AG09319 (cell line): ENCODE measurements at places on chromosomes 2 and 18.
A peak's percentile ranks its signal among the peaks of the same experiment; 100 is the strongest.

DNA sequence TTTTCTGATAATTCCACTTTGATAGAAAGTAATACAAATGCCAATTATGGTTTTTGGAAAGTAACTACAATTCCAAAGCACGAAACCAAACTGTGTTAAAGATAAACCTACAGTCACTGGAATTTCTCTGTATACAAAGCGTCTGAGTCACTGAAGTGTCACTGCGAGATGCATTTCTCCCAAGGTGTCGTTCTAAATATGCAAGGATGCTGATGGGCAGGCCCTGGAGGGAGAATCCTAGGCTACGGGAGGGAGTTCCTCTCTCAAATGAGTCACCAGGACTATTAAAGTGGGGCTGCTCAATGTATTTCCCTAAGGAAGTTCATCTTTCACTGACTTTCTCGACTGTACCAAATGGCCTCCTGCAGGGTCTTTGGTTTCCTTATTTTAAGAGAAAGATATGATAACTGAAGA is 163.8 kb upstream of the STK17B start:
- peak; percentile 50 for DNase-seq

- no peak for DNase-seq
Observed at GRCh38 chr18:70243131-70243929, 37.8 kb upstream of the RTTN start.

GRCh38 chr2:101793277-101793969 is 95.9 kb downstream of the MAP4K4 start:
- no peak for DNase-seq

DNA sequence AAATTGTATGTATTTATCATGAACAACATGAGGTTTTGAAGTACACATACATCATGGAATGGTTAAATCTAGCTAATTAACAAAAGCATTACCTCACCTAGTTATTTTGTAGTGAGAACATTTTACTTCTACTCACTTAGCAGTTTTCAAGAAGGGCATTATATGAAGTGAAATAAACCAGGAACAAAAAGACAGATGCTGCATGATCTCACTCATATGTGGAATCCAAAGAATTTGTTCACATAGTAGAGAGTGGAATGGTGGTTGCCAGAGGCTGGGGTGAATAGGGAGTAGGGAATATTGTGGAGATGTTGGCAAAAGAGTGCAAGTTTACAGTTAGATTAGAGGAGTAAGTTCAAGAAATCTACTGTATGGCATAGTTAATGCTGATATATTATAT is 292.0 kb downstream of the ASXL3 start:
- DNase-seq = no peak

GRCh38 chr18:62183578-62184195 is 3.2 kb downstream of the PIGN start:
- no peak for DNase-seq

DNA sequence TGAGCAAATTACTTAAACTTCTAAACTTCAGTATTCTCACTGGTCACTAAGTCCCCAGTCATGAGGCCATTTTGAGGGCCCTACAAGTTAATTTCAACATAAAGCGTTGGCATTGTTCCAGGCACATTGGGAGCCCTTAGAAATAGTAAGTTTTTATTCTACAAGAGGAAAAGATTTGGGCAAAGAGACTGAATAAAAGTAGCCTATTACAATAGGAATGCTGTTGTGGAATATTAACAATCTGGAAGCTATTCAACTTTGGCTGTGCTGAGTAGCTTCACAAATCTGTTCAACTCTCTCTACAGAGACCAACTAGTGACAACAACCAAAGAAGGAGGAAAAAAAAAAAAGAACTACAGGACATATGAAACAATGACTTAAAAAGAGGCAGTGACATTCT is 1287.5 kb upstream of the NXPH2 start:
- no peak for DNase-seq

- no peak for DNase-seq
Observed at GRCh38 chr18:28684746-28685355, 507.9 kb upstream of the CDH2 start.

DNA sequence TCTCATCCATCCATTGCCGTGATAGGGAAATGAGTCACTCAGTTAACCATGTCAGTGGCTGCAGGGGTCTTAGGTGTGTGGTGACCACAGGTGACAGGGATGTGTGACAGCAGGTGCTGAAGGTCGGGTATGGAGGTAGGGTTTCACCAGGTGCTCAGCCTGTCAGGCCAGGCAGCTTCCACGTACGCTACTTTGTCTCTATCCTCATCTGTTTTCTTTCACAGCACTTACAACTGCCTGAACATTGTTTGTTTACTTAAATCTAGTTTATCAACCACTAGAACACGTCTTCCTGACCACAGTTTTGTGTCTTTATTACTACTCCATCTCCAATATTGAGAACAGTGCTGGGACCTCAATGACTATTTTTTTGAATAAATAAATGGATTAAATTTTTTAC is 11.4 kb upstream of the UXS1 start:
- no peak for DNase-seq

DNA sequence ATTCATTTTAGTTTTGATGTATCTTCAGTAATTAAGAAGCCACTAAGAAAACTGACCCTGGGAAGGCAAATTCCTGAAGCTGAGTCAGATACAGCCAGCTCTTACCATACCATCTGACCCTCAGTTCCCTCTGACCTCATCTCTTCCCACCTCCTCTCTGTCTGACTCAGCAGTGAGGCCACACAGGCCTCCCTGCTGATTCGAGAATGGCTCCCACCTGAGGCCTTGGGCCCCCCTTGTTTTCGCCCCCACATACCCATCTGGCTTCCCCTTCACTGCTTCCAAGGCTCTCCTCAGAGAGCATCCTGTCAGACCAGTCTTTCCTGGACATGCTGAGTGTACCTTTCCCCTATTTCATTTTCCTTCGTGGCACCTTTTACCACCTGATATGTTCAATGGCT is 71.0 kb upstream of the CYP1B1 start:
- DNase-seq = peak; percentile 90

GRCh38 chr2:43024515-43025011 is 201.8 kb downstream of the ZFP36L2 start:
- DNase-seq = no peak

- no peak for DNase-seq
Observed at GRCh38 chr2:232038881-232039485, 77.5 kb downstream of the DIS3L2 start.

DNA sequence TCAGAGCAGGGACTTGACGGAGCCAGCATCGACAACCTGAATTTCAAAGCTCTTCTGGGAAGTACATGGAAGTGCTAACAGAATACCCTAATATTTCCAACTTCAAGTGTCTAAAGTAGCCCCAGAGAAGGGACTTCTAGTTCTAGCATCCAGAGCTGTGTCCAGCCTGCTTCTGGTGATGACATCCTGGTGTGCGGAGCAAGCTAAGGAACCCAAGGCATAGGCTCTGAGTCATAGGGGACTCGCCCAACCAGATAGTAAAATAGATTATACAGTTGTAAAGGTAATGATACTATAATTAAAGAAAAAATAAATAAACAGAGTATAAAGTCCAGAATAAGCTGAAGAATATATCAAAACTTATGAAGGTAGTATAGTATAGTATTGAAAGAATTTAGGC is 108.1 kb upstream of the SERPINE2 start:
- DNase-seq = no peak

DNA sequence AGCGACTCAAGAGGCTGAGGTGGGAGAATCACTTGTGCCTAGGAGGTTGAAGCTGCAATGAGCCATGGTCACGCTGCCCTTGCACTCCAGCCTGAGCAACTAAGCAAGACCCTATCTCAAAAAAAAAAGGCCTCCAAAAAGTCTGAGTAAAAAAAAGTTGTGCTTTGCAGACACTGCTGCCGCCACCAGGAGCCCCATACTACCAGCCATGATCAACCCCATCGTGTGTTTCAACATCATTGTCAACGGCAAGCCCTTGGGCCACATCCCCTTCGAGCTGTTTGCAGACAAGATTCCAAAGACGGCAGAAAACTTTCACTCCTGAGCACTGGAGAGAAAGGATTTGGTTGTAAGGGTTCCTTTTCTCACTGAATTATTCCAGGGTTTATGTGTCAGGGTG is 137.1 kb downstream of the INO80D start:
- no peak for DNase-seq

DNA sequence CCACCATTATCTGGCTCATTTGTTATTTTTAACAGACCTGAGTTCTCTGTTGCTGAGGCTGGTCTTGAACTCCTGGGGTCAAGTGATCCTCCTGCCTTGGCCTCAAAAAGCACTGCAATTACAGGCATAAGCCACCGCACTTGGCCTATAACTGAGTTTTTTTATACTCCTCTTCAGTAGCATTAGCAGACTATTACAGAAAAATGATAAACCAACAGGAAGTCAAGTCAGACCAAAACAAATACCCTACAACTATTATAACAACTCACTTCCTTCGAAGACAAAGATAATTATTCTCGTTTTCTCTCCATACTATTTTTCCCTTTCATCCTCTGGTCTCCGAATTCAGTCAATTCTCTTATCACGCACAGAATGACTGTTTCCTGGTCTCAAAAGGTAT is 78.2 kb downstream of the MEMO1 start:
- DNase-seq = no peak

- DNase-seq = no peak
Observed at GRCh38 chr2:190519975-190520767, 14.4 kb downstream of the NEMP2 start.

- DNase-seq = no peak
Observed at GRCh38 chr2:105287692-105288091, 41.8 kb downstream of the TGFBRAP1 start.

DNA sequence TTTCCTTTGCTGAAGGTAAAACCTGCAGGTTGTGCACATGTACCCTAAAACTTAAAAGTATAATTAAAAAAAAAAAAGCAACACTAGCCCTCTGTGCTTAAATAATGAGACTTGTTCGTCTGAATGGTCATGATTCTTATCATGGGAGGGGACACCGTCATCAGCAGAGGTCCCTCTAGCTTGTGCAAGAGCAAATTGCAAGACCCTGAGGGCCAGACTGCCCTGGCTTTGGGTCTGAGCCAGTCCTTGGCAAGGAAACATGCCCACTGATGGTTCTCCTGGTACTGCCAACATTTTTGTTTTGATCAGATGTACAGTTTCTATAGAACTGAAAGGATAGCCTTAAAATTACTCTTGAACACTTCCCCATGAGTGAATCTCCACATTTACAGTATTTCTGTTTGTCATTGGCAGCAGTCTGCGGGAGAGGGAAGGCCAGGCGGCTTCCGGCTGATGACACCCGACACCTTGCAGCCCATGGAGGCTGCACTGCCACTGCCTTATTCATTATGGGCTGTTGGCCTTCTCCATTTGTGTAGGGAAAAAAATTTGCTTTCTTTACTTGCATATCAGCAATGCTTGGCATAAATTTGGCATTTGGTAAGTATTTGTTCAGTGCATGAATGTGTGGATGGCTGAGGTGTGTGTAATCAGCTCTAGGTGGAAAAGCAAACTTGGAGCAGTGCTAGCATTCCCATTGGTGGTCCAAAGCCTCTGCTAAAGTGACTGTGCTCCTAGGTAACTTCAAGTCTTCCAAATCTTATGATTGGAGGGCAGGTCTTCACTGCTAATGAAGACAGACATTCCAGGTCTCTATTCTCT is 161.6 kb upstream of the ALKAL2 start:
- no peak for DNase-seq

- no peak for DNase-seq
Observed at GRCh38 chr2:6754419-6754818, 111.3 kb downstream of the CMPK2 start.
